ENCODE measurements at places on chromosomes 13 and 19.

- no peak for DNase-seq
These were observed 1.5 kb downstream of the WASF3 start for GRCh38 chr13:26558987-26559386.

GRCh38 chr19:32889137-32889934 lies 19.8 kb upstream of the SLC7A9 start:
- no peak for DNase-seq

DNA sequence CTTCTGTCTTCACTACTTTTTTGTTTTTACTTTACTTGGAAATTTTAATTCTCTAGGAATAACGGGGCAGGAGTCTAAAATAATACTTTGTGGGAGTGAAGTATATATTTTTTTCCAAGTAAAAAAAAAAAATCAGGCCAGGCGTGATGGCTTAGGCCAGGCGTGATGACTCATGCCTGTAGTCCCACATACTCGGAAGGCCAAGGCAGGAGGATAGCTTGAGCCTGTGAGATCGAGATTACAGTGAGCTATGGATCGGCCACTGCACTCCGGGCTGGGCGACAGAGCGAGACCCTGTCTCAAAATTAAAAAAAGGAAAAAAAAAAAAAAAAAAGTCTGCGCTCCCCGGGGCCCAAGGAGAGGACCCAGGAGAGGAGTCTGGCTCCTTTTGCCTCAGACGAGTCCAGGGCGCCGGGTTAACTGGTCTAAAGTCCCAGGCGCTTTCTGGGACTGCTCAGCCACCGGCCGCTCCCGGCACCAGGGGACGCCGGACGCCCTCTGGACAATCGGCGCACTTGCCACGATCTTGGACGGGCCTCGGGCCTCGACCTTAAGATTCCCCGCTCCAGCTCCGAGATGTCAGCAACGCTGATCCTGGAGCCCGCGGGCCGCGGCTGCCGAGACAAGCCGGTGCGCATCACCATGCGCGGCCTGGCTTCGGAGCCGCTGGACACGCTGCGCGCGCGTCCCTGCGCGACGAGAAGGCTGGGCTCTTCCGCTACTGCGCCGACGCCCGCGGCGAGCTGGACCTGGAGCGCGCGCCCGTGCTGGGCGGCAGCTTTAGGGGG lies 2.7 kb upstream of the ZFP82 start:
- no peak for DNase-seq

DNA sequence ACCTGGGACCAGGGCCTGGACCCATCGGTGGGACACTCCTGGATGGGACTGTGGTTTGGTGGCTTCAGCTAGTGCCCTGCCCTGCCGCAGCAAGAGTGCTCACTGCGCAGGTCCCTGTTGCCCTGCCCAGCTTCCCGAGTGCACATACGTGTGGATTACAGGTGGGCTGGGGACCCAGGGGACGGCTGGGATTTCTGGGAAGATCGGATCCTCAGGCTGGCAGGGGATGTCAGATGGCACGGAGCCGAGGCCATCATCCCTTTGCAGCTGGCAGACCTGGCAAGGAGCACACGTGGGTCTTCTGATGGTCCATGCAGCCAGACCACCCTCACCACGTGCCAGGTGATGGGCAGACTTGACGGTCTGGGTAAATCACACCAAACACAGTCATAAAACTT lies 69.3 kb downstream of the CHST8 start:
- DNase-seq, result no peak

GRCh38 chr13:72508392-72508791 lies 219.0 kb downstream of the MZT1 start:
- DNase-seq, result no peak

- DNase-seq, result peak; percentile 64
These were observed 17.8 kb upstream of the ENOX1 start for GRCh38 chr13:43804461-43805070.

DNA sequence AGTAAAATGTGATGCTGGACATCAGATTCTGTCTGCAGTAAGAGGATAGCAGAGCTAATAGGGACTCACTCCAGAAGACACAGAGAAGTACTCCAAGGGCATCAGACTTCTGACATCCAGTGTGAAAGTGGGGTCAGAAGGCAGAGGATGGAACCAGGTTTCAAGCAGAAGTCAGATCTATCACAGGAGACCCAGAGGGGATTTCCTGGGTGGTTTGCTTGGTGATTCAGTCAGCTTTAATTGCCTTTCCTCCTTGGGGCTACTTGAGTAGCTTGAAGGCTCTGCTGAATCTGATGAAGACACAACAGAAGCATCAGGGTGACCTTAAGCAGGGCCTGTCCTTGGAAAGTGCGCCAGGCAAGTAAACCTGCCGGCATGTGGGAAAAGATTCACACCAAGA lies 300.6 kb downstream of the COG6 start:
- no peak for DNase-seq

DNA sequence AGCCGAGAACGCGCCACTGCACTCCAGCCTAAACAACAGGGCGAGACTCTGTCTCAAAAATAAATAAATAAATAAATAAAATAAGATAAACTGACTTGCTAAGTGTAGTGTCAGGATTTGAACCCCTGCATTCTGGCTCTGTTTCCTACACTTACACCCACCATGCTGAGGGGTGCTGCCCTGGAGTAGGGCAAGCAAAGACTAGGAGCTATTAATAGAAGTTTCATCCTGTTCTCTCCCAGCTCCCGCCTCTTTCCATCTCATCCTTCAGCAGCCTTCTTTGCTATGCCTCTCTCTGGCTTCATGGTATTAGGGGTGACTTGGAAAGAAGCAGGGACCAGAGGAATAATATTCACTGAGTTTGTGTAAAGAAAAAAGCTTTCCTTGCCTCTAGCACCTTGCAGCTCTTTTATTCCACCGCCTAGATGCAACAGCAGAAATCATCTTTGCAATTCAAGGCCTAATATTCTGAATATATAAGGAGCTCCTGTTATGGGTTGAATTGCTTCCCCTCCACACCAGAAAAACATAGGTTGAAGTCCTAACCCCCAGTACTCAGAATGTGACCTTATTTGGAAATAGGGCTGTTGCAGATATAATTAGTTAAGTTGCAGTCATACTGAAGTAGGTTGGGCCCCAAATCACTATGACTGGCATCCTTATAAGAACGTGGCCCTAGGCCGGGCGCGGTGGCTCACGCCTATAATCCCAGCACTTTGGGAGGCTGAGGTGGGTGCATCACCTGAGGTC lies 8.7 kb upstream of the PLAUR start:
- no peak for DNase-seq

GRCh38 chr19:28234637-28235036 lies 978.3 kb downstream of the UQCRFS1 start:
- DNase-seq, result no peak

GRCh38 chr13:47908197-47908902 lies 92.7 kb downstream of the SUCLA2 start:
- no peak for DNase-seq

DNA sequence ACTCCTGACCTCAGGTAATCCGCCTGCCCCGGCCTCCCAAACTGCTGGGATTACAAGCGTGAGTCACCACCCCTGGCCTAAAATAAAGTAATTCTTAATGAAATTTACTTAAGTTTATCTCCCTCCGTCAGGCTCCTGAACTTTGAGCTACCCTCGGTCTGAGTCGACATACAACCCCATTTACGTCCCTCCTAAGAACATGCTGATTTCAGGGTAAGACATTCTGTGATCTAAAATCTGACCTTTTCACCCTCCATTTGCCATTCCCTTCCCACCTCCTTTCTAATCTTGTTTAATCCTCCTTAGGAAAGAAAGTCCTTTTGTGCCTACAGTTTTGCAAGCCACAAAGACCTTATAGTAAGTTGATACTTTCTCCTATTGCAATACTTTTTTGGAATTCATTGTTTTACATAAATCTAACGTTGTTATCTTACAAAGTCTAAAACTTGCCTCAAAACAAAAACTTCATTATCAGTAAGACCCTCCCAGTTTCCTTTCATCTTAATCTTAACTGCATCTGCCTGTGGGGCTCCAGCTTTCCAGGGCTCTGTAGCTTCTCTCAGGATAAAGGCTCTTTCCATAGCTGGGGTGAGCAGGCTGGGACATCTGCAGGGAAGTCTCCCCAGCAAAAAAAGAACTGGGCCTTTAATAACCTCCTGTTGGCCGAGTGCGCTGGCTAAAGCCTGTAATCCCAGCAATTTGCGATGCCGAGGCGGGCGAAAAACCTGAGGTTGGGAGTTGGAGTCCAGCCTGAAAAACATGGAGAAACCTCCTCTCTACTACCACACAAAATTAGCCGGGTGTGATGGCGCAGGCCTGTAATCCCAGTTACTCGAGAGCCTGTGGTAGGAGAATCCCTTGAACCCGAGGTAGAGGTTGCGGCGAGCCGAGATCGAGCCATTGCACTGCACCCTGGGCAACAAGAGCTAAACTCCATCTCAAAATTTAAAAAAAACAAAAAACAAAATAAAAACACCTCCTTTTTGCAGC lies 143.1 kb downstream of the ZNF737 start:
- no peak for DNase-seq

DNA sequence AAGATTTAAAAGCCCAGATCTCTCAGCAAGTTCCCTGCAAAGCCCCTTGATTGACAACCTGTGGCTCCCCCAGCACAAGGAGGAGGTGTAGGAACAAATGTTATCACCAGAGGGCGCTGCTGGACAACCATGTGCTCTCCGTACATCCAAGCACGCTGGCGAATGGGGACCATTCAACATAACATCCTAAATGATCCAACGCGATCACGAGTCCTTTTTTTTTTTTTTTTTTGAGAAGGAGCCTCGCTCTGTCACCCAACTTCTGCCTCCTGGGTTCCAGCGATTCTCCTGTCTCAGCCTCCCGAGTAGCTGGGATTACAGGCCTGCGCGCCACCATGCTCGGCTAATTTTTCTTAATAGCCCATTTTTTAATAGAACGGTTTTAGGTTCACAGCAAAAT lies 52.0 kb downstream of the NWD1 start:
- peak; percentile 63 for DNase-seq

- no peak for DNase-seq
These were observed 6.5 kb upstream of the SUPT20H start for GRCh38 chr13:37065890-37066526.

- no peak for DNase-seq
These were observed 2.9 kb downstream of the KLHL26 start for GRCh38 chr19:18639706-18640243.

- DNase-seq, result no peak
These were observed 135.5 kb downstream of the FOXO1 start for GRCh38 chr13:40530961-40531360.

DNA sequence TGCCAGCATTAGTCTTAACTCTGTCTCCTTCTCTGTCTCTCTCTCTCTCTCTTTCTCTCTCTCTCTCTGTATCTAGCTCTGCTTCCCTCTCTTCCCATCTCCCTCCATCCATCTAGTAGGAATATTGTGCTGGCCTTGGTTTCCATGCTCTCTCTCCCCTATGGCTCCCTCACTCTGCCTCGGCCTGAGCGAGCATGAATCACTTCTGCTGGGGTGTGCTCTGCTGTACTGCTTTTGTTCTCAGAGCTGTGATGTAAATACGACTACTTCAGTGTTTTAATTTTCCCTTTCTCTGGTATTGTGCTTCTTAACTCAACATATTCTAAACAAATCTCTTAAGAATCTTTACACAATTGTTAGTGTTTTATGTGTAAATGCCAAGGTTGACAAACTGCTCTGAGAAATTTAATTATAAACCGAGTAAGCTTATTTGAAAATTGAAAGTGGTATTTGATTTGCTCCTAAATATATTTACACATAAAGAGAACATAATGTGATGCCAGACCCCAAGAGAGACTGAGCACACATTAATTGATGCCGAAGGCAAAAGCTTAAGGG lies 211.5 kb upstream of the KL start:
- DNase-seq, result no peak

DNA sequence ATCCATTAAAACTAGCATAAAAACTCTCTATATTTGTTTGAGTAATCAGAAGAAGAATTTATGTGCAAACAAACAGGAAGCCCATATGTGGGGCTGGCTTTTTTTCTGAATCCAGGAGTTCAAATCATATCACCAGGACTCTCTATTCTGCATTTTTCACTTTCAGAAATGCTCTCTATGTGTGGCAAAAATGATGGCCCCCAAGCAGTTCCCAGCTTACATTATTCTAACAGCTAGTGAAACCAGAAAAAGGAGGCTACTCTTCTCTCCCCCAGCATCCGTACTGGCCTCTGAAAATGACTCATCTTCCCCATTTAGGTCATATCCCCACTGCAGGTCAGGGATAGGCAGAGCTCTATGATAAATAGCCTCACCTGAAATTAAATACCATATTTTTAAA lies 20.4 kb downstream of the RBM26 start:
- no peak for DNase-seq

DNA sequence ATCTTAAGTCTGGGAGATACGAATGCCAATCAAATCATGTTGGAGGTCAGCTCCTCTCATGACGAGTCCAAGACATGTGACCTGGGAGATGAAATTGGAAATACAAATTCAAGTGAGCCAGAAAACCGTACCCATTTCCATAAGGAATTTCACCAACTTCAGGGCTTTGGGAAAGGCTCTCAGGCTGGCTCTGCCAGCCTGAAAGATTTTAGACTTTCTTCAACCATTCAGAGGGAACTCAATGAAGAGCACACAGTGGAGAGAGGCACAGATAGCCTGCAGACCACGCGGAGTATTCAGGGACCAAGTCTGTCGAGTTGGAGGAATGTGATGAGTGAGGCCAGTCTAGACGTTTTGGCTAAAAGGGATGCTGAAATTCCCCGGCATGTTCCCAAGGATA lies 204.6 kb downstream of the MTUS2 start:
- no peak for DNase-seq

DNA sequence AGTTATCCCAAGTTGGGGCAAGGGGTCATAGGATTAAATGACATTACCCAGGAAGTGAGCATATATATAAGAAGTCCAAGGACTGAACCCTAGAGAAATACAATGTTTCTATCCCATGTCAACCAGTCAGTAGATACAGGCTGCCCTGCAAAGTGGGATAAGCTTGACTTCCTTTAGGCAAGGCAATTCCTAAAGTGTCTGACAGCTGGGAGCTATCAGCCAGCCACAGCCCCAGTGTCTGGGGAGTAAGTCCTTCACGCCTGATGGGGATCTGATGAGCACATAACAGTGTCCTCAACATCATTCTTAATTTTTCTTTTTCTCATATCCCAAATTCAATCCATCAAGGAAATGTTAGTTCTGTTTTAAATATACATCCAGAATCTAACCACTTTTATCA lies 54.1 kb downstream of the DNAJC15 start:
- no peak for DNase-seq

- no peak for DNase-seq
These were observed 6.2 kb downstream of the SULT2B1 start for GRCh38 chr19:48558018-48558684.

GRCh38 chr13:26923824-26924605 lies 163.4 kb upstream of the GPR12 start:
- DNase-seq, result no peak

All from NCI-H1105 treated with DMSO at 0.1 percent for 48 hours (cell line).